ENCODE measurements at places on chromosomes 13 and 19.
A peak's percentile ranks its signal among the peaks of the same experiment; 100 is the strongest.

GRCh38 chr19:5563935-5564612 is 3.7 kb downstream of the TINCR start:
- DNase-seq, result no peak

GRCh38 chr19:48194041-48194843 is 23.8 kb downstream of the ZSWIM9 start:
- peak; percentile 75 for DNase-seq

- no peak for DNase-seq
These were observed 2.4 kb downstream of the CTXN1 start for GRCh38 chr19:7923295-7924191.

DNA sequence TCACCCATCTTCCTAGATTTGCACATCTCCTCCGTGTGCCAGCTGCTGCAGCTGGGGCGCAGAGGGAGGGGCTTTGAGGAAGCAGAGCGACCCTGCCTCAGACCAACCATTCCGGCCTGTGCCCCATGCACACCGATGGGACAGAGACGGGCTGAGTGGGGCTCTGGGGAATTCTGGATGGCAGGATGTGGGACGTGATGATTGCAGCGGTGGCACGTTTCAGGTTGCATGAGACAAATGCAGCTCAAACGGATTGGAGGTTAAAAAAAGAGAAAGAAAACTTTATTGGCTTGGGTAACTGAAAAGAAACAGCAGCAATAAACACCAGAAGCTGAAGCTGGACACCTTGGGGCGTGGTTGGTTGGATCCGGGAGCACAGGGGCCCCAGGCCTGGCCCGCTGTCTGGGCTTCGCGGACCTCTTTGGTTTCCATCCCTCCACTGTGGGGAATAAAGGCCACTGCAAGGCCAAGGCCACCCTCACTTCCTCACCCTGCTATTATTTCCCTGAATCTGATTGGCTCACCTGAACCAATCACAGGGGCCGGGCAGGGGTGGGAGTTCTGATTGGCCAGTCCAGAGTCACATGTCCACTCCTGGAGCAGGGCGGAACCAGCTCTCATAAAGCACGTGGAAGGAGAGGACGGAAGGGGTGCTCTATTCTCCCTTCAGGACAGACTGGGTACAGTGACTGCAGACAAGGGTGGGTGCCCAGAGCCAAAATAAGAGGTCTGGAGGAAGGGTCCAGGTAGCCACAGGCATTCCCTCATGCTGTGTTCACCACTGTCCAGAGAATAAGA is 6.1 kb upstream of the ZNF787 start:
- DNase-seq, result peak; percentile 61

DNA sequence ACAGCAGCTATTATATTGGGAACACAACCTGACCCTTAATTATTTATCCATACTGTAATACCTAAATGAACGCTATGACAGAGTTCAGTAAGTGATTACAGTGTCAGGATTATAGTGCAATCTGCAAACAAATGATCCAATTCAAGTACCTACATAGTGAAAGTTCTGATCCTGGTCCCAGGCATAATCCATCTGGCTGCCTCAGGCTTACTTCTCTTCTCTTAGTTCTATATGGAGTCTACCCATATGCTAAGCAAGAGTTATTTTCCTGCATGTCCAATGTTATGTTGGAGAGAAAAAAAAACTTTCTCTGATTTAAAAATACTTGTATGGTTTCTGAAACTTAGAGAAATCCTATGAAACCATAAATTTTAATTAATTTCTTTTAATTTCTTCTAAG is 1487.7 kb upstream of the SLC10A2 start:
- DNase-seq, result no peak

DNA sequence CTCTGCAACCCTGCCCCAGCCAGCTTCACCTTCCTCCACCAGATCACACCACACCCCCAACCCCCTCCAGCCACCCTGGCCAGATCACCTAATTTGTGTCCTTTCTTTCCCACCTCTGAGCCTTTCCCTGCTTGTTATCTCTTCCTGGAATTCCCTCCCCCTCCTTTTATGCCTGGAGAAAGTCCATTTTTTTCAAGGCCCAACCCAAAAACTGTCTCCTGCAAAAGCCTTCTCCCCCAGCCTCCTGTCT is 5.3 kb upstream of the TLE2 start:
- DNase-seq, result no peak

DNA sequence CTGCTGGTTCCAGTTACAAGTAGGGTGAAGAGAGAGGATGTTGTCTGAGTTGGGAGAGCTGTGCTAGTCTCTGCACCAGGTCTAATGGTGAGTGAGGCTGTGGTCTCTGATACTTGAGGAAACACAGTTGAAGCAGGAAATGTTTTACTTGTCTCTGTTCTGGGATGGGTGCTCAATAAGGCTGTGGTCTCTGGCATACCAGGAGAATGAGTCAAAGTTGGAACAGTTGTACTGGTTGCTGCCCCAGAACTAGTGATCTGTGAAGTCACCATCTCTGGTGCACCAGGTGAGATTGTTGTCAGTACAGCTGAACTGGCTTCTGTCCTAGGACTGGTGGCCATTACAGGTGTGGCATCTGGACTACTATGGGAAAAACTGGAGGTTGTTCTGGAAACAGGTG is 74.7 kb downstream of the MUC16 start:
- DNase-seq, result no peak

- DNase-seq, result no peak
These were observed 34.3 kb downstream of the CCL25 start for GRCh38 chr19:8086849-8087248.

Data from endodermal cell (in vitro differentiated cells).